ENCODE measurements at places on chromosomes 13 and 19. TPM values are rescaled to one million over a fixed set of nuclear protein-coding genes. Genes with fewer than 3 reads are reported as not detected.

PTH2 gene
- not detected for polyA plus RNA-seq

PTPRH gene
- not detected for polyA plus RNA-seq

PRR36 gene
- polyA plus RNA-seq = not detected

IL11 gene
- not detected for polyA plus RNA-seq

VMAC gene
- 5.2 TPM for polyA plus RNA-seq

ZNF490 gene
- 12.1 TPM for polyA plus RNA-seq

KIRREL2 gene
- not detected for polyA plus RNA-seq

ZNF324B gene
- 2.1 TPM for polyA plus RNA-seq

GIPR gene
- polyA plus RNA-seq = not detected

EBI3 gene
- 7.3 TPM for polyA plus RNA-seq

NKG7 gene
- polyA plus RNA-seq = 7.4 TPM

CDADC1 gene
- polyA plus RNA-seq = 6.5 TPM

ZNF30 gene
- 8.2 TPM for polyA plus RNA-seq

IFNL1 gene
- not detected for polyA plus RNA-seq

DAND5 gene
- polyA plus RNA-seq = not detected

DNA sequence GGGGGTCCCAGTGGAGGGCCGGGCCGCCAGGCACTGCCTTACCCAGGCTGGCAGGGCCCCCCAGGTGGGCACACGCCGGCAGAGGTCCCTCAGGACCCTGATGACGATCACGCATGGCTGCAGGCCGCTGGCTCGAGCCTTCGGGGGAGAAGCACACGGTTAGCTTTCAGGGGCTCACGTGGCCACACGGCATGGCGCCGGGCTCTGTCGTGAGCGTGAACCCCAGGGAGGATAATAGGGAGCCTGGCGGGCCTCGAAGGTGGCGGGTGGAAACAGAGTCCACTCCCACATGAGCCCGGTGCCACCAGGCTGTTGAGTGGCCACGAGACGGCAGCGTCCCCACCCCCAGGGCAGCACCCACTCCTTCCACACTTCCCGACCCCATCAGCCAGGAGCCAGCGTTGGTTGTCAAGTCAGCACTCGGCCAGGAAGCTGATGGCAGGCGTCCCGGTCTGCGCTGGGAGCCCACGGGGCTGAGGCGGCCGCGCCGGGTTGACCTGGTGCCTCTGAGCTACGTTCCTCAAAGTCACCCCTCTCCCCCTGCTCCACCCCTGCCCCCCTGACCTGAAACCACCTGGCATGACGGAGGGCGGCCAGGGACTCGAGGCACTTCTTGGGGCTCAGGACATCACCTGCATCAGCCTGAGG, 24.7 kb upstream of the MATK start:
- DNase-seq = no peak

- no peak for DNase-seq
Measured at GRCh38 chr19:39196320-39196719, 444 bp upstream of the NCCRP1 start.

DNA sequence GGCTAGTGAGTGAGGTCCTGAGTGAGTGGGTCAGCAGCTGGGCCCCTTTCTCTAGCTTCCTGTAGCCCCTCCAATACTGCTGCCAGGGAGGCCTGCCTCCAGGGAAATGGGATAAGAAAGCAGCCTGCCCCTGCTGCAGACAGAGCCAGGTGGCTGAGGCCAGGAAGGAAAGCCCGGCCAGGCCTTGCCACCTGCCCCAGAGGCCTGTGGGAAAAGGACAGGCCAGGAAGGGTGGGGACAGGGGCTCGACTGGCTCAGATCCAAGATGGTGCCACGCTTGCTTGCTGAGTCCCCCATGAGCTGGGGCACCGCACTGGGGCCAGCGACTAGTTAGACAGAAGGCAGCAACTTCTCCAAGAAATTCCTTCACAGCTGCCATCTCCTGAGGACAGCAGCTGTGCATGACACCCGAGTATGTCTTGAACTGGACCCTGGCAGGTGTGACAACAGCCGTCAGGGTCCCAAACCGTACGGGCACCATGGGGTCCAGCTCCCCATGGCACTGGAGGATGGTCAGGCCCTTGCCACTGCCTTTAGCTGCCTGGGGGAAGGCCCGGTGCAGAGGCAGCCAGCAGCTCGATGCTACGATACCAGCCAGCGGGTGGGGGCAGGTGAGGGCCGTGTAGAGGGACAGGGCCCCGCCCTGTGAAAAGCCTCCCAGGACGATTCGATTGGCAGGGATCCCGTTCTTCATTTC, 5.1 kb upstream of the PRR36 start:
- DNase-seq = no peak

GRCh38 chr19:54429176-54429495, 13.9 kb downstream of the TTYH1 start:
- DNase-seq = no peak

- DNase-seq = no peak
Measured at GRCh38 chr19:6210091-6210490, 69.7 kb downstream of the MLLT1 start.

GRCh38 chr19:54521022-54521859, 18.6 kb downstream of the LAIR2 start:
- DNase-seq = no peak

- no peak for DNase-seq
Measured at GRCh38 chr19:46404753-46405468, 8.5 kb downstream of the CCDC8 start.

GRCh38 chr19:47315125-47315821, 5.6 kb downstream of the C5AR1 start:
- DNase-seq = no peak

DNA sequence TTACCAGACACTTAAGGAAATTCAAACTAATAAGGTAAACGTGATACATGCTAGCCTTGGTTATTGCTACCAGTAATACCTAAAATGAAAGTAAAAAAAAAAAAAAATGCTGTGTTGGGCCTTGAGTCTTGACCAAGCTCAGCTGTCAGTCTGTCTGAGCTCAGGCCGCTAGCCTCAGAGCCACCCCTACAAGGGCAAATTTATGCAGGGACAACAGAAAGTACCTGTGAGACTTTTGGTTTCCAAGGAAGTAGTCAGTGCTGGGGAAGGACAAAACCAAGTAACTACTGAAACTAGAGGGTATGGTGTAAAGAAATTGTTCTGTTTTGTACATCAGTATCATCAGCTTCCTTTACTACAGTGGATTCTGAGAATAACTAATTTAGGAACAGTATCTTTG, 134.3 kb upstream of the SLITRK5 start:
- DNase-seq = no peak

DNA sequence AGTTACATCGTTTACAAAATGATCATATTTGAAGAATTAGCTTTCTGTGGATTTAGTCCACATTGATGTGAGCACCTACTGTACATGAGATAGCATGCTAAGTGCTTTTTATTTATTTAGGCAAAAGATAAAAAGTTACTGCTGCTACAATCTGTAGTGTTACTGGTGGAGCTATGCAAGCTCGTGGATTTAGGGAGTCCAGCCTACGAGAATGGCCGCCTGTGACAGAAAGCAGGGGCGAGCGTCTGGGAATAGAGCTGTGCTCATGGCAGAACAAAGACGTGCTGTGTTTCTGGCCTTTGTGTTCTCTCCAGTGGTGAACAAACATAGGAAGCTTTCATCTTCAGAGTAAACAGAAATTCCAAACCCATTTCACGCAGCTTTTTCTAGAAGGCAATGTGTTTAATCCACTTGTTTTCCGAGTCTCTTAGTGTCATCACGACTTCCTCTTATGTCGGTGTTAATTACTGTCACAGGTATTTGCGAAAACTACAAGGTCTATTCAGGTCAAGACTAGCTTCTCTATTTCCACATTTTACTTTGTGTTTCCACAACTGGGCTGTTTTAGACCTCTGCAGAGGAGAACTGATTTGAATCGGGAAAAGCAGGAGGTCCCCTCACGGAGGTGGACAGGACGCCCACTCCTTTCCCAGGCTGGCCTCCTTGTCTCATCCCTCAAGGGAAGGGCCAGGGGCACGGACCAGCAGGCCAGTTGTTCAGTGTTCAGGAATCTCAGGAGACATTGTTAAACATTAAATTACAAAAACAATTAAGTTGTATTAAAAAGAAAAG, 67.3 kb downstream of the ATP11A start:
- DNase-seq = no peak

- DNase-seq = no peak
Measured at GRCh38 chr19:55373306-55373992, 3.2 kb upstream of the TMEM190 start.

GRCh38 chr13:66992183-66992582, 238.0 kb downstream of the PCDH9 start:
- no peak for DNase-seq

- no peak for DNase-seq
Measured at GRCh38 chr13:74889321-74889720, 592.6 kb downstream of the TBC1D4 start.

- DNase-seq = no peak
Measured at GRCh38 chr19:47188507-47189033, 42.4 kb downstream of the BBC3 start.

DNA sequence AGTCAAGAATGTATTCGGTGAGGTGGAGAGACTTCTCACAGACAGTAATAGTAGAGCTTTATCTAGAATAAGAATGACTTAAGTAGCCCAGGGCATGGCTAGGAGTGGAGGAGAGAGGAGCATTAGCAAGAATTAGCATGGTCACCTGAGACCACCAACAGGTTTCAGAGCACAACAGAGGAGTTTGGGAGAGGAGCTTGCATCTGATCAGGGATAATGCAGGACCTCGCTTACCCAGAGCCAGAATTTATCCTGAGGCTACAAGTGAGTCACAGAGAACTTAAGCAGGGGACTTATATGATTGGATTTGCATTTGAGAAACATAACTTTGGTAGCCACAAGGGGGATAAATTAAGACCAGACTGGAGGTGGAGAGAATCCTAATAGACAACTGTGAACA, 102.1 kb upstream of the FNDC3A start:
- no peak for DNase-seq

- peak; percentile 66 for DNase-seq
Measured at GRCh38 chr13:113951246-113951999, 22.5 kb downstream of the C13orf46 start.

DNA sequence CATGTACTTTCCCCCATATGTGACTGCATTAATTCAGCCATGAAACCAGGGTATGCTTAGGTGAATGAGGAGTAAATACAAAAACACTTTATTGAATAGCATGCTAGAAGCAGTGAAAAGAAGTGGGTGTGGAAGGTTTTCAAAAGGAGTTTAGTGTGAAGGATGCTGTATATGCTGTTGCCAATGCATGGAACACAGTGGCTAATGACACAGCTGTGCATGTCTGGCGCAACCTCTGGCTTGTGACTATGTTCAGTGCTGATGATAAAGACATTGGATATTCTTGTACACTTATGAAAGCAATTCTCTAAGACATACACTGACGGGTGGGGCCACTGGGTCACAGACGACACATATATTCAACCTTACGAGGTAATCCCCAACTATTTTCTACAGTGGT, 55.2 kb downstream of the SOX21 start:
- DNase-seq = no peak

- no peak for DNase-seq
Measured at GRCh38 chr13:25886438-25887214, 165.2 kb downstream of the SHISA2 start.

DNA sequence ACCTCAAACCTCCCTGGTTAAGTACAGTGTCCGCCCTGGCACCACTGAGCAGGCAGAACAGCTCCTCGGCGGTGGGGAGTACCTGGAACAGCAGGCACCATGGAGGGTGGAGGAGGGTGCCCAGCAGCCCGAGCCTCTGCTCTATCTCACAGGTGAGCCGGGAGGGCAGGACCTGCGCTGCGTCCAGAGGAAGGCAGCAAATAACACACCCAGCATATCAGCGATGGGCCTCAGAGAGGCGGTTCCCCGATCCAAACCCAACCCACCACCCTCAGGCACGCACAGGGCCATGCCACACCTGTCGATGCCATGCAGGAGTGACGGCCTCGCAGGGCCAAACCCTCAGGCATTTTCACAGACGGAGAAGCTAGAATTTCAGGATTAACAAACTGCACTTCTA, 11.8 kb downstream of the PEPD start:
- DNase-seq = no peak

DNA sequence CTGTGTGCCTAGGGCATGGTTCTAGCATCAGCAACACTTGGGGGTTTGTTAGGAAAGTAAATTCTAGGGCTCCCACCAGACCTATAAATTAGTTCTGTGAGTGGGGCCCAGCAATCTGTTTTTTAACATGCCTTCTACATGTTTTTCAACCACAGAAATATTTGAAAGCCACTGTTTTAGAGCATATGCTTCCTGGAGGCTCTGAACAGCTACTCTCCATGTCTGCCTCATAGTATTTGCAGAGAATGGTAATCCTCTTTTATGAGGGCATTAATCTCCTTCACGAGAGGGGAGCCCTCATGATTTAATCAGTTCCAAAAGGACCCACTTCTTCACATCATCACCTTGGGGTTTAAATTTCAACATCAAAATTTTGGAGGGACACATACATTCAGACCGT, 6.0 kb downstream of the SPATA13 start:
- no peak for DNase-seq

- DNase-seq = no peak
Measured at GRCh38 chr19:55119053-55119452, 1.6 kb upstream of the PPP1R12C start.

DNA sequence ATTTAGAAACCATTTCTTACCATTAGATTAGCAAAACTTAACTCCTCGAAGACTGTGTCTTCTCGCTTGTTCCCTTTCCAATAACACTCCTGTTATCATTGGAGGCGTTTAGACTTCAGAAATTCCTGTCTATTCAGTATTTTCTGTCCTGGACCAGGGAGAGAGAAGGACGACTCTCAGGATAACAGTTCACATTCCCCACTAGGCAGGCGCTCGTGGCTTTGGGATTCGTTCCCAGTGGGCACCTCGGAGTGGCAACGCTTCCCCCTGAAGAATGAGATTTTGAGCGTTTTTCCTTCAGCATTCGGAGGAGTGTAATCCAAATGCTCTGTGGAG, 429 bp upstream of the ZNF225 start:
- DNase-seq = no peak

- DNase-seq = no peak
Measured at GRCh38 chr13:29101409-29101808, 281.3 kb downstream of the MTUS2 start.

GRCh38 chr19:16200038-16201010, 2.6 kb downstream of the AP1M1 start:
- no peak for DNase-seq

GRCh38 chr13:73189776-73190175, 131.0 kb downstream of the KLF5 start:
- no peak for DNase-seq

GRCh38 chr19:39746836-39747529, 9.2 kb upstream of the CLC start:
- no peak for DNase-seq

All from naive B cell (primary cell).